ENCODE measurements at places on chromosomes 7 and 10.

DNA sequence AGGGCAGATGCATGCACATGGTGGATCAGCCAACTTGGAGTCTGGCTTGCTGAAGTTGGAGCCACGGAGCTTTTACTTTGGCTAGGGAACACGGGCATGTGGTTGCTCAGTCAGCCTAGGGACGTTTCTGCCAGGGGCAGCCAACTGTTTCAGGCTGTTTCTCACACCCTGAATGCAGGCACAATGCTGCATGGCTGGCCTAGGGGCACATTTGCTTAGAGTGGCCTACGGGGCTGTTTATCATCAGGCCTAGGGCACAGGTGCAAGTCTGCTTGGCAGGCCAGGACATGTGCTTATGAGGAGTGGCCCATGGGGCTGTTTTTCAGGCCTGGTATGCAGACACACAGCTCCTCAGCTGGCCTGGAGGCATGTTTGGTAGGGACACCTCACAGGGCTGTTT is 107.4 kb downstream of the GSAP start:
- DNase-seq, result no peak

GRCh38 chr10:18195060-18195799 is 55.0 kb downstream of the CACNB2 start:
- DNase-seq, result no peak

- no peak for DNase-seq
These were observed 240.6 kb downstream of the TRIL start for GRCh38 chr7:28717445-28718054.

- no peak for DNase-seq
These were observed 35.1 kb upstream of the ZNF273 start for GRCh38 chr7:64867863-64868440.

DNA sequence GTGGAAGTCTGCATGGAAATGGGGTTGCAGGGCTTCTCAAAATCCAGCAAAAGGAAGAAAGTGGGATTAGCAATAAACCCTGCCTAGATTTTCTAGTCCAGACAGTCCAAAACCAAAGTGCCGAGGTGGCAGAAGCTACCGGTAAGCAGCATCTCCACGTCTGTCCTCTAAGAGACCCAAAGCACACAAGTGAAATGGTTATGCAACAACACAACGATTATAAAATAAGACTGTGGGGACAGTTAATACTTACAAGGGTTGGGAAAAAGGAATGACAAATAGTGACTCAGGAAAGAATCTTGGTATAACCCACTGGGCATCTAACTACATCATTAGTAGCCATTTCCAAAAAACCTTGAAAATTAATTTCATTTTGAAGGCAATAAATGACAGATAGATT is 24.7 kb downstream of the CREB3L2 start:
- DNase-seq, result no peak

Data from head of caudate nucleus (tissue), 42 donors.